ENCODE measurements at places on chromosomes 2 and 18. TPM values are rescaled to one million over a fixed set of nuclear protein-coding genes. Genes with fewer than 3 reads are reported as not detected.

DNA sequence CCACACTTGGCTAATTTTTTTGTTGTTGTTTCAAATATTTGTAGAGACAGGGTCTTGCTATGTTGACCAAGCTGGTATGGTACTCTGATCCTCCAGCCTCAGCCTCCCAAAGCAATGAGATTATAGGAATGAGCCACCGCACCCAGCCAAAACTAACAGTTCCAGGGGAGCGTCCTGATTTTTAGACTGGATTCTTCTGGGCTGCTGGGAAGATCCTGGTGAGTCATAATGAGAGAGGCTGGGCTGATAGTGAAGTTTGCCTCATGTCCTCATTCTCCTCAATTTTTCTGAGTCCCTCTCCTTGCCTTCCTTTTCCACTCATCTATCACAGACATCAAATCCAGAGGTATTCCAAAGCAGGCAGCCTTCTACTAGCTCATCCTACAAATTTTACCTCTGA lies 81.3 kb downstream of the VSNL1 start:
- ATAC-seq: no peak

- no peak for ATAC-seq
Measured at GRCh38 chr18:43671431-43671830, 394.1 kb upstream of the SYT4 start.

DNA sequence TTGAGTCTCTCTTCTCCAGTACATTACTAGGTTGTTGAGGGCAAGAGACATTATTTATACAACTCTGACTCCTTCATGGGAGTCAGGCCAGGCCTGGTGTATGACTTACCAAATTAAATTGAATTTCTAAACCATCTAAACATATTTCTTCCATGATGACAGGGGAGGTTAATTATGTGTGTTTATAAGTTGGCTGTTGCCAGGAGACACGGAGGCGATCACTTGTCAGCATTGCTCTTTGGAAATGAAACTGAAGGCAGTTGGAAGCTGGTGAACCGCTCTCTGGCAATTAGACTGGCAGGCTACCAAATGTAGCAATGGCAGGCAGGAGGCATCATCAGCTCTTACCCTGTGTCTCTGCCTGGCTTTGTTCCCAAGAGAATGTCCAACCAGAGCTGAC lies 241.4 kb downstream of the KCNS3 start:
- no peak for ATAC-seq

The OSBPL6 gene
- 0.77 TPM for total RNA-seq

The SMYD1 gene
- not detected for total RNA-seq

Data from activated T-helper 17 cell treated with anti-CD3 and anti-CD28 coated beads, Interleukin-2, amount 50 U/mL, for 72 hours (primary cell).